ENCODE measurements at places on chromosomes 6 and 20.

- no peak for DNase-seq
These were observed 69.8 kb downstream of the DST start for GRCh38 chr6:56572788-56573471.

GRCh38 chr6:145031001-145031400 lies 704.3 kb downstream of the EPM2A start:
- DNase-seq = no peak

DNA sequence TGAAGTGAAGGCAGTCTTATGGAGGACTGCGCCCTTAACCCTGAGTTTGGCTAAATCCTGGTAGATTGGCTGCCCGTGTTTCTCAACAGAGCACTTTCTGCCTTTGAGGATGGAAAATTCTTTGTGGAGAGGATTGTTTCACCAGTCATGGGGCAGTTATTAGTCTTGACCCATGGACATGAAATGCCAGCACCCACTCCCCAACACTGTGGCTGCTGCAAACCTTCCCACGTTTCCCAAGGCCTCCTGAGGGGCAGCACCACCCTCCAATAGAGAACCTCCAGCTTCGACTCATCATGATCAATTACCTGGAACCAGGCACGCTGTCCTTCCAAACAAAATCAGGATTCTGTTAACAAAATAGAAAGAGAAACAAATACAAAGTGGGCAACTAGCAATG lies 117.8 kb downstream of the PXDC1 start:
- DNase-seq = no peak

DNA sequence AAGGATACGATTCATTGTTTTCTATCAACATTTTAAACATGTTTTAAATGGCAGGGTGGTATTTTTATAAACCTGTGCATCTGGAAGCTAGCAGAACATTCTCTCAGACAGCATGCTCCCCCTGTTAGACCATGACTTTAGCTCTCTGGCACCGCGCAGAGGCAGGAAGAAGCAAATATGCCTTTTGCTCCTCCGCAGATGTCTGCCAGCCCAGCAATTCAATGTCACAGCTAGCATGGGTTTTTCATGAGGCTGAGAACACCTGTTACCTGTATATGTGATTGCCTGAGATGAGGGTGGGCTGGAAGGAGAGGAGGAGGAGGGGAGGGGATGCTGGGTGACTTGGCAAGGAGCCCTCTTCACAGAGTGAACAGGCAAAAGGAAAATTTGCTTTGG lies 6.7 kb downstream of the MTCH1 start:
- no peak for DNase-seq

DNA sequence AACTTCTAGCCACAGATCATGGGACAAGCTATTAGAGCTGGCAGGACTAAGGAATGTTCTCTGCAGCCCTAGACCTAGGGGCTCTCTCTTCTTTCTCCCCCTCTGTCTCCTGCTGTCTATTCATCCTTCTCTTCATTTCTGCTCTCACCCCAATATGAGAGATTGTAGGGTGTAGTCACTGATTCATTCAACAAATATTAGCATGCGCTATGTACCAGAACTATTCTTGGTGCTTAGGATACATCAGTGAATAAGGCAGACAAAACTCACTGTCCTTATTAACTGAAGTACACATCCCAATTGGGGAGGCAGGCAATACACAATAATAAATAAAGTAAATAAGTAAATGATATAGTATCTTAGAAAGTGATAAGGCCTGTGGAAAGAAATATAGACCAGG lies 14.7 kb upstream of the SIRPB2 start:
- DNase-seq = no peak

All from activated CD8-positive, alpha-beta memory T cell treated with anti-CD3 and anti-CD28 coated beads for 4 hours (primary cell).